Renal cortex interstitium (tissue), 15 donors: ENCODE measurements at places on chromosomes 16 and 17. TPM values are rescaled to one million over a fixed set of nuclear protein-coding genes. Genes with fewer than 3 reads are reported as not detected.

The RASD1 gene
- 0.59 TPM for polyA plus RNA-seq

The HID1 gene
- polyA plus RNA-seq: 9.2 TPM

- no peak for DNase-seq
These were observed 24.9 kb downstream of the CMTR2 start for GRCh38 chr16:71264299-71264698.

The KRT24 gene
- polyA plus RNA-seq: not detected

DNA sequence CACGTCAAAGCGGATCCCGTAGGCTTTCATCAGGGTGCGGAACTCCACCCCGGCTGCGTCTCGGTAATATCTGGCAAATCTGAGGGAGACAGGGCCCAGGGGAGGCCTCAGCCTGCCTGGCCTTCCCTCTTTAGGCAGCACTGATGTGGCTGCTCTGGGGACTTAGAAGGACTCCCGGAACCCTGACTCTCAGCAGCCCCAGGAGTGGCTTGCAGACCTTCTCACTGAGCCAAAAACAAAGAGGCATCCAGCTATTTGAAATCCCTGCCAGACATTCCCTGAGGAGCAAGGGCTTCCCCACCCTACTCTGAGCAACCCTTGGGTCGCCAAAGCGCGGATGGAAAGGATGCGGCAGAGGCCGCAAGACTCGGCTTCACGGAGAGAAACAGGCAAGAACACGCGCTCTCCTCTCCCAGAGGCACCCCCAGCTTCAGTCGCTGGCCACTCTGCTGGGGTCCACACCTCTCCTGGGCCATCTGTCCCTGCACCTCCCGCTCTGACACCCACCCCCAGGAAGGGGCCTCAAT lies 7.9 kb downstream of the P2RX5 start:
- DNase-seq: no peak

DNA sequence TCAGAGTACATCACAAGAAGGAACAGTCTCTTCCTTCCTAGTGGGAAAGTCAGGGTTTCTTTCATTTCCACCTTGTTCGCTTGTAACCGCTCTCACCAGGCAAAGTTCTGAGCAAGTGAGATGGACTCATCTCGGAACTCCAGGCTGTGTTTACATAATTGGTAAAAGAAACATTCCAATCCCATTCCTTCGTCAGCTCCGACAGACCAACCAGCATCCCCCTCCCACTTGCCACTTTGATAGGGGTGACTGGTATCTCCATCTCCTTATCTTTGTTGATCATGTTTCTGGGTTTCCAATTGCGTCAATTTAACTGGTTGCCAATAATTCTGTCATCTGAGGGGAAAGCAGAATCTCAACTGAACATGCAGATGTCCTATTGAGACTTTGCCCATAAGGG lies 36.8 kb upstream of the LYRM9 start:
- DNase-seq: no peak

GRCh38 chr17:42681976-42682721 lies at the start of gene CNTNAP1:
Gene CNTNAP1, plus strand, starts transcription at chr17:42682531. Its CDS starts 299 bp downstream, at chr17:42682830.
- DNase-seq: no peak

The PIK3R6 gene
- 1.4 TPM for polyA plus RNA-seq

DNA sequence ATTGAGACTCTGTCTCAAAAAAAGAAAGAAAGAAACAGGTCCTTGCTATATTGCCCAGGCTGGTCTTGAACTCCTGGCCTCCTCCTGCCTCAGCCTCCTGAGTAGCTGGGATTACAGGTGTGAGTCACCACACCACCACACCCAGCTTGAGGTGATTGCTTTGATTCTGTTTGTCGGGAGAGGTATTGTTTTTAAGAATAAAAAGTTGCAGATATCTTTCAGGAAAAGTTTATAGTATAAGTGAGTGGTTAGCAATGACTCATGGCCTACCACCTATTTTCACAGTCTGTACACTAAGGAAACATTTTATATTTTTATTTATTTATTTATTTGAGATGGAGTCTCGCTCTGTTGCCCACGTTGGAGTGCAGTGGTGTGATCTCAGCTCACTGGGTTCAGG lies 45.0 kb downstream of the RHOT1 start:
- DNase-seq: no peak

The KRT12 gene
- polyA plus RNA-seq: not detected

The SLC35G6 gene
- polyA plus RNA-seq: not detected

DNA sequence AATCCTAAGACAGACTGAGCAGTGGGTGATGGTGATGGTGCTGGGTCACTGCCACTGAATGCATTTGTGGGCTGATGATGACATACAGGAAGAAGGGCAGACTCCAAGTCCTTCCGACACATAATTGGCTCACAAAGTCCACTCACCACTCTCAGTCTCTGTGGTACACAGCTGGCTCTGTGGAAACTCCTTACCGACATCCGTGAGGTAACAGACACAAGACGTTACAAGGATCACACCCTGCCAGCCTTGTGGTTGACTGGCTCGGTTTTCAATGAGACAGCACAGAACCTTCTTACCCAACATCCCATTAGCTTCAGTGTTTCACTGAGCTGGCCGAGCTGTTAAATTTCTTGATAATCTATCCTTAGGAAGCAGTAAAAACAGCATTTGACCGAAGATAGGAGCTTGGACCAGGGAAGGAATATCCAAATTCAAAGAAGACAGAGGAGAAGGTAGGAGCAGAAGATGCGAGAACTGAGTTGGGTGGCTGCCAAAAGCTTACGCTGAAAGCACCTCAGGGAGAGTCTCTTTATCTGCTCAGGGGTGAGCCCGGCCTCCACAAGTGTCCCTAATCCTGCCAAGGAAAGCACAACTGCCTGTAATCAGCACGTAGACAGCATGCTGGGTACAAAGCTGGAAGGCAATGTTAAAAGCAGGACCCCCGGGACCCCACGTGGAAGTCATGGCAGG lies 5.5 kb upstream of the MXRA7 start:
- DNase-seq: no peak

DNA sequence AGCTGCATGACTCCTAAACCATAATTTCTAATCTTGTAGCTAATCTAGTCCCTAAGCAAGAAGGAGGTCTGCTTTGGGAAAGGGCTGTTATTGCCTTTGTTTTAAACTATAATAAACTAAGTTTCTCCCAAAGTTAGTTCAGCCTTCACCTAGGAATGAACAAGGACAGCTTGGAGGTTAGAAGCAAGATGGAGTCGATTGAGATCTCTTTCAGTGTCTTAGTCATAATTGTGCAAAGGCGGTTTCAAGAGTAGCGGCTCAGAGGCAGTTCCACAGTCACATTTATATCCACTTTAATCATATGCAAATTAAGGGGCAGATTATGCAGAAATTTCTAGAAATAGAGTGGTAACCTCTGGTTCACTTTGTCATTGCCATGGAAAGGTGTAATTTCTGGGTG lies 17.4 kb downstream of the DRC7 start:
- DNase-seq: no peak

GRCh38 chr16:84963066-84963465 lies 48.3 kb downstream of the ZDHHC7 start:
- no peak for DNase-seq

GRCh38 chr17:56141046-56141839 lies 12.0 kb upstream of the ANKFN1 start:
- no peak for DNase-seq

- DNase-seq: peak; percentile 55
These were observed 55.9 kb downstream of the MYO18A start for GRCh38 chr17:29124135-29124924.

The FN3K gene
- 31.7 TPM for polyA plus RNA-seq

The NPIPB5 gene
- 79.9 TPM for polyA plus RNA-seq

DNA sequence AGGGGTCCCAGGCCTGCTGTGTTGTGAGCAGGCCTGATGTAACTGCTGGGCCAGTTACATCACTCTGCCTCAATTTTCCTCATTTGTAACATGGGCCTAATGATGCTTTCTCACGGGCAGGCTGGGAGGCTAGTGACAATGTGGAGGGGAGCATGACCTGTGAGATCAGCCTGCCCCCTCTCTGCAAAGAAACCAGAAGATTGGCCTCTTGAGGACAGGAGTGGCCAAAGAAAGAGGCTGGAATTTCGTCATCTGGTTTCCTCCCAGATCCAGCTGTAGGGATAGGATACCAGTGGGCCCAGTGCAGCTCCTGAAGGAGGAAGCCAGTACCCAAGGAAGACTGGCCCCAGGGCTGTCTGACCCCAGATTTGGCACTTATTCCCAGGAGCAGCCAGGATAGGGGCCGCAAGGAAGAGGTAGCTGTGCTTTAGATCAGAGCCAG lies 615 bp upstream of the SREBF1 start:
- no peak for DNase-seq

The SLFN13 gene
- 24.4 TPM for polyA plus RNA-seq

DNA sequence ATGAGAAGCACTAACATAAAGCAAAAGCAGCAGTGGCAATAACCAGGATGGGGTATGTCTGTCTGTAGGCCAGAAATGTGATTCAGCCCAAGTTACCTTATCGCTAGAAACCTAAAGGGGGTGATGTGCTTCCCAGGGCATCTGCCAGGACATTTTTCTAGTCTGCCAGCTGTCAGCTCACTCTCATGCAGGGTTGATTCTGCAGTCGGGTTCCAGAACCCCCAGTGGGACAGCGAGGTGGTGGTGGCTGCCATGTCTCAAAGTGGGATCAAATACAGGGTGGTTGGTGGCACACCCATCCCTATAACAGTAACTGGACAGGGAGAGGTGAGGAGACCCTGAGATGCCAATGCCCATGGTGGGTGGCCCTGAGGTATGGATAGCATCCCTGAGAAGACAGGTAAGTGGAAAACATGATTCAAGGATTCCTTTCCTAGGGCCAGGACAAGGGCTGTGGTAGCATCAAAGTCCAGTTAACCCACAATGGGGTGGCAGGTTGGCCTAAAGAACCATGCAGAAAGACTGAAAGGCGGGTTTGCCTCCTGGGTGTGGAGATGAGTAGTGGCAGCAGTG lies 84.3 kb downstream of the TNFRSF13B start:
- DNase-seq: no peak

The CTRB2 gene
- not detected for polyA plus RNA-seq

DNA sequence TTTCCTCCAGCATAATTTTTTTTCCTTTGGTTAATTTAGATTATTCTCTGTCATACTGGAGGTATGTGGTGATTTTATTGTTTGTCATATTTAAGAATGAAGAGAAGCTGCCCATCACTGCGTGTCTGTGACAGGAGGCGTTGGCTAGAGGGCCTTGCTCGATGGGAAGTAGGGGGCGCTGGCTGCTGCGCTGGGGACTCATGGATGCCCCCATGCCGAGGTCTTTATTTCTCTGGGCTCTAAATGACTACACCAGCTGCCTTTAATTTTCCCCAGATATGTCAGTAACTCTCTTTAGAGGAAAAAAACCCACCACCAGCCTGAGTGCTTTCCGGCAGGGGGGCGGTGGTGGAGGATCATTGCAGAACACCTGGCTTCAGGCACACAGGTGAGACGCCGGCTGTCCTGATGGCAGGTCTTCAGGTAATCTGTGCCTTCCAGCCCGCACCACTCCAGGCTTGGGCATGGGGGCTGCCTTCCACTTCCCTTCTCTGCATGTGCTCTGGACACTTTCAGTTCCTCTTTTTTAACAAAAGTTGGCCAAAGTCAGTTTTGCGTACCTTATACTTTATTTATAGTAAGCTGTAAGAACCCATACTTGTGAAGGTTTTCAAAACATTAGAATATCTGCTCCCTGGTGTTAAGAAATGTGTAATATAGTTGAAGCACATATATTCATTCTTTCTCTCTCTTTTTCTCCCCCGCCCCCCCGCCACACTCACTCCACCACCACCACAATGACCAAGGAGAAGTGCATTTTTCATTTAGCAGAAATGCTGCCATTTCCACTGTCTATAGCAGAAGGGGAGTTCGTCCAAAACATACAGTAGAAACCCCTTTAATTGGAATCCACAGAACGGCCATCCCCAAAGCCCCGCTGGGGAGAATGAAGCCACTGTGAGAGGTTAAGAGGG lies 192.7 kb downstream of the RPTOR start:
- DNase-seq: no peak

- no peak for DNase-seq
These were observed 15.4 kb downstream of the NOG start for GRCh38 chr17:56608944-56609343.

- DNase-seq: no peak
These were observed 390.7 kb downstream of the GRIN2A start for GRCh38 chr16:9791556-9791955.

- DNase-seq: no peak
These were observed 6.4 kb upstream of the CCDC57 start for GRCh38 chr17:82219083-82219482.

DNA sequence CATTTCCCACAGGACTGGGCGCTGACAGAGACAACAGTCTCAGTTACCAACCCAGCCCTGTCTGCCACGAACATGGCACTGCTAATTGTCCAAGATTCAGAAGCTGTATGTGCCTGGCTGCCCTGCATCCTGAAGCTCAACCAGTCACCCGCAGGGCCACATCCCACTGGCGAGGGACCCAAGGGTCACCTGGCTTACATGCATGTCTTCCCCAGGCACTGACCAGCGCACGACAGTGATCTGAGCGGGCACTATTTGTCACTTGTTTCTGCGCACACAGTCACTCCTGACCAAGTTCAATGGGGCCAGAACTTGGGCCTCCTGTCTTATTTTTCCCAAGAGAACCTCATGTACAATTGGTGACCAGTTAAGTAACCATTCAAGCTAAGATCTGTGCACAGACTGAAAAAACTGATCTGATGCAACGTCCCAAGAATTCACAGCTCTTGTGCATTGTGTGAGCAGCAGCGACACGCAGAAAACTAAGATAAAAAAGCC lies 13.1 kb downstream of the USP7 start:
- DNase-seq: no peak

The KCNJ12 gene
- polyA plus RNA-seq: 6.8 TPM

DNA sequence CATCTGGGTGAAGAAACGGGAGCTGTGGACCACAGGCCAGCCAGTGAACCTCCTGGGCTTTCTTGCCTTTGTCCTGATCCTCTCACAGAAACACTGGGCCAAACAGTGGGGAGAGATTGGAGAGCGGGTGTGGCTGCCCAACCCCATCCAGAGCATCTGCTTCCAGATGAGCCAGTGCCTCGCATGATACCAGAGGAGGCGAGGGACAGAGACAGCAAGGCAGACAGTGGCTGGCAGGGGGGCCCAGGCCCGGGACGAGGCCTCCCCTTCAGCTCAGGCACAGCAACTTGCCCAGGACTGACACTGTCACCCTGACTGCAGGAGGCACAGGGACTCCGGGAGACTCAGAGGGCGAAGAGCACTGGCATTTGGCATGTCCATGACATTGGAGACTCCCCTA lies 12.0 kb downstream of the ARHGEF15 start:
- no peak for DNase-seq

DNA sequence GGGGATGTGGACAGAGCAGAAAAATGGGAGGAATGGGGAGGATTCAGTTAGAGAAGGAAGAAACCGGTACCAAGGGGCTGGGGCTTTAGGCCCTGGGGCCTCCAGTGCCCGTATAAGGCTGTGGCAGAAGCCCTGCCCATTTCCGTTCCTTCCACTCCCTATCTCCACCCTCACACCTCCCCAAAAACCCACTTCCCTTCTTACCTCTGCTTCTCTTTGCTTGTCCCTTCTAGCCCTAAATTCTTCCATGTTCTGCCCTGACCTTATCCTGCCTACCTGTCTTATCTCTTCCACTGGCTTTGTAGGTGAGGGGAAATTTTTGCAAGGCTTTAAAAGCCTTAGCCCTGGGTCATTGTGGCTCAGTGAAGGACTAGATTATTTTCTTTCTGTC lies 4.1 kb downstream of the RNF167 start:
- no peak for DNase-seq

GRCh38 chr17:42913981-42914617 lies 13.5 kb downstream of the G6PC1 start:
- DNase-seq: no peak

- no peak for DNase-seq
These were observed 48.3 kb downstream of the PITPNM3 start for GRCh38 chr17:6508016-6508415.

- no peak for DNase-seq
These were observed 3.2 kb upstream of the UBE2G1 start for GRCh38 chr17:4369557-4370230.

GRCh38 chr17:29078183-29079045 lies 35.5 kb downstream of the PIPOX start:
- DNase-seq: no peak

The IL21R gene
- 0.14 TPM for polyA plus RNA-seq
